Skeletal muscle cell (primary cell): ENCODE measurements at places on chromosomes 3 and 15.

- no peak for DNase-seq
Measured at GRCh38 chr15:90931575-90931827, 848 bp downstream of the HDDC3 start.

GRCh38 chr3:11613319-11613718 lies 30.4 kb downstream of the VGLL4 start:
- no peak for DNase-seq

DNA sequence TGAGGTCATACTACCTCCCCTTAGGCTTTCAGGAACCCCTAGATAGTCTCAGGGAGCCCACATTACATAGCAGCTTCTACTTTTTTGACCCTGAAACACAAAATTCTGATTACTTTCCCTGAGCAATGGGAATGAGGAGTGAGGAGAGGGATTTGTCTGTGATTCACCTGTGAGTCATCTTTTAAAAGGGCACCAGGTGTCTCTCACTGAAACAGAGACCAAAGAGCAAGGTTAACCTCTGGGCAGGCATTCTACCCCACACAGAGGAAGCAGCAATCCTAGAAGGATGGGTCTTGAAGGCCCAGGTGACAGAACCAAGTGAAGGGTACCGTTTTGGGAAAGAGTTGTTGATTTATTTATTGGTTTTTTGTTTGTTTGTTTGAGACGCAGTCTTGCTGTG lies 31.1 kb upstream of the UBE2E2 start:
- DNase-seq = no peak

DNA sequence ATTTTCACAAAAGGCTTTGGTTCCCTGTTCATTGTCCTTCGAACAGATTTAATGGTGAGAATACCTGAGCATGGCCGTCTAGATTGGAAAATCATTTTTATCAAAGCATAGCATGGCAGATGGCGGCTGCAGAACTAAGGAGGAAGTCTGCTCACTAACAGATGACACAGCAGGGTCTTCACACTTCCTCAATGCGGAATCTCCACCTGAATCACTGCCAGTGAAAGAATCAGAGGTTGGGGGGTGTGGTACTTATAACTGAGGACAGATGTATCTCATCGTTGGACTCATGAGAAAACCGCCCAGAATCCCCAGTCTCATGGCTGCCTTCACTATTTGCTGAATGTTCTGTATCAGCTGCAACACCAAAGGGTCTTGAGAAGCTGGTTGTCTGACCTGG lies 31.6 kb upstream of the PYGO1 start:
- DNase-seq = no peak

DNA sequence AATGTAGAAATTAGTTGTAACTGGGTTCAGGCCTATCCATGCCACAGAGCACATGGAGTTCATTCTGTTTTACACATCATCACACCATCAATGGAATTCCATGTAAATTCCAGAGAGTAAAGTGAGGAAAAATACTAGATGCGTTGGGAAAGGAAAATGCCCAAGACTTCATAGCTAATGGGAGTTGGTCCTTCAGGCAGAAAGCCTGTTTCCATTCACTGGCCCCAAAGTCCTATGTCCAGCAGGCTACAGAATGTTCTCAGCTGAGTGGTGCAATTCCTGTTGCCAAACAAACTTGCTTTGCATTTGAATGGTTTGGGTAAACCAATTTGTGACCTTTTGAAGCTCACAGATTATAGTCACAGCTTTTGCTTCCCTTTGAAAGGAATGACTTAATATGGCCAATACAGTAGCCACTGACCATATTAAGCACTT lies 164.6 kb upstream of the PFN2 start:
- DNase-seq = peak; percentile 69

DNA sequence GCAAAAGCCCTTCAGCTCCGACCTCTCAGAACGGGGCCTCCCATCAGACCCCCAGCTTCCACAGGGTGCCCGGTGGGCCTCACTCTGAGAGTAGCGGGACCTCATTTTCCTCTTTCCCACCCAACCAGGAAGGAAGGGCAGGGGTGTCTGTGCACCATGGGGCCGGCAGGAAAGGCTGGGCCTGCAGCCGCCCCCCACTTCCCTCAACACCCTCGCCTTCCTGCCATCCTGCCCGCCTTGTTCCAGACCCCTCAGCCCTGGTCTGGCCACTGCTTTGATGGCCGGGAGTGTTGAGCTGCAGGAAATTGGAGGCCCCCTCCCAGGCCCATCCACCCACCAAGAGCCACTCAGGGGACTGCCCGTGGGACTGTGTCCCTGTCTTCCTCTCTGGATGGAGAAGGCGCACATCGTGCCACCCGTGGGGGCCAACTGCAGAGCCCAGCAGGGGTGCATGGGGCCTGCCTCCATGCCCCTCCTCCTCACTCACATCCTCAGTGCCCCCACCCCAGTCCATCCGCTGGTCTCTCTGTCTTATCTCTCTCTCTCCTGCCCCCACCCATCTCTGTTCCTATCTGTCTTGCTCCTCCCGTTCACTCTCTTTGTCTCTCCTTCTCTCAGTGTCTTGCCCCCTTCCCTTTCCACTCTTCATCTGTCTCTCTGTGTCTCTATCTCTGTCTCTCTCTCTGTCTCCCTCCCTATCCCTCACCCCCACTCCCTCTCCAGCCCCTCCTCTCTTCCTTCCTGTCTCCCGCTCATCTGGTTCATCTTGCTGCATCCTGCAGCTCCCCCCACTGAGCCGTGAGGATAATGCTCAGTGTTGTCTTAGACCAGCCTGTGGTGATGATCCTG lies 1.8 kb upstream of the PLXND1 start:
- no peak for DNase-seq

- no peak for DNase-seq
Measured at GRCh38 chr3:151787626-151788025, 26.3 kb upstream of the AADAC start.

DNA sequence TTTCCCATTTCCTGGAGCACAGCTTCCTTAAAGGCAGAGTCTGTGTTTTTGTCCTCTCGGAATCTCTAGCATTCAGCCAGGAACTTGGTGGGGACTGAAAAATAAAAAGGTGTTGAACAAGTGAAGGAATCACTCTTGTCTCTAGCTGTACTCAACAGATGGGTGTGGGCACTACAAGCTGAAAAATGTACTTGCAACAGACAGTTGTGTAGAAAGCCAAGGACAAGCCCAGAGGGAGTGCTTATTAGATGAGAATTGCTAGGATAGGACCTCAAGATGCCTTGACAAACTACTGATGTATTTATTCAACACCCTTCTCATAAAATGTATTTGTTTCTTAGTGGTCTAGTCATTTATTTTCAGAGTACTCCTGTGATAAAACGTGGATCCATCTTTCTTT lies 95.1 kb downstream of the CHCHD6 start:
- DNase-seq = no peak

DNA sequence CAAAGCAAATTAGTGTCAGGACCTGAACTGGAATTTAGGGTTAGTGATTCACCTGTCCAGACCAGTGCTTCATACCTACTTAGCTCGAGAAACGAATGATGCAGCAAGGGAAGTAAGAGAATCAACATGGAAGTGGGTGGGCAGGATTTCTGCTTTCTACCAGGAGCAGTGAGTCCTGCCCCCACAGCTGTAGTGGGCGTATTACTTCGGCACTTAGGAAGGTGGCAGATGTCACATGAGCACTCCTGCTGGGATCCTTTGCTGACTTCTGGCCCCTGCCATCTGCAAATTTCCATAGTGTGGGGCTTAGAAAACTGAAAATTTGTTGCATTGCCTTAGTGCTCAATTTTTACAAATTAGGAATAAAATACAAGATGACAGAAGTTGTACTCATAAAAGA lies 31.2 kb downstream of the RYR3 start:
- no peak for DNase-seq

DNA sequence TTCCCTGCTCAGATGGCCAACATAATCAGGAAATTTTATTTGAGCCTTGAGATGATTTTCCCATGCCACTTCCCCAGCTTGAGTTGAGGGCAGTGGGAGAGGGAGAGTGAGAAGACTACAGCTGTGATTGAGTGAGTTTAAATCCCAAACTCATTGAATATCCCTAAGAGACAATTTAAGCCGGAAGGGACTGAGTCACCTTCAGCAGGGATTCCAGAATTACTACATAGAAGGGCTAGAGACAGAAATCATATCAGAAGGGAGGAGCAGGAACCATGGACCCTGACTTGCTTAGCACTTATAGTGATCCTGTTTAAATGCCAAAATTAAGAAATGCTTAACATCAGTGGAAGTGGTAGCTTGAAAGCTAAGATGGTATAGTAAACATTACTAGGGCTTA lies 312.2 kb upstream of the SLCO3A1 start:
- DNase-seq = no peak

DNA sequence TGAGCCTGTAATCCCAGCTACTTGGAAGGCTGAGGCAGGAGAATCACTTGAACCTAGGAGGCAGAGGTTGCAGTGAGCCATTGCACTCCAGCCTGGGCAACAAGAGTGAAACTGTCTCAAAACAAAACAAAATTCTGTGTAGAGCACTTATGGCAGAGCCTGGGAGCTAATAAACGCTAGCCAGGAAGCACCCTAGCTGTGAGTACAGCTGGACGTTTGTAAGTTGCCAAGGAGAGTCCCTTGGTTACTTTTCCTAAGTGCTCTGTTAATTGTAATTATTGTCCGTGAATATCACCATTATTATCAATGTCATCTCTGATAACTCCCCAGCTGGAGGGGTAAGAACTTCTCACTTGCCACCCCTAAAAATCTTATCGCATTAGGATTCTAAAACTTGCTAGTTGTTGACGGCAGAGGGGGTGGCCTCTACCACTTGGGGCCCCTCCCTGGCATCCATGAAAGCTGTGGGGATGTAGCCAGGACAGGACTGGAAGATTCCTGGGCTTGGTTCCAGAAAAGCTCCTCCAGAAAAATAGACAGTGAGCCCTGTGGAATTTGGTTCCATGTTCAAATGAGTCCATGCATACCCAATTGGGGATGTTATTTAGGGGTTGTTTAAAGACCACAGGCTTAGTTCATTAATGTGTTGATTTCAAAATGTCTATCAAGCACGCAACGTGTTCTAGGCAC lies 9.9 kb upstream of the KLHL25 start:
- no peak for DNase-seq

- DNase-seq = no peak
Measured at GRCh38 chr3:161025911-161026310, 79.2 kb downstream of the B3GALNT1 start.

DNA sequence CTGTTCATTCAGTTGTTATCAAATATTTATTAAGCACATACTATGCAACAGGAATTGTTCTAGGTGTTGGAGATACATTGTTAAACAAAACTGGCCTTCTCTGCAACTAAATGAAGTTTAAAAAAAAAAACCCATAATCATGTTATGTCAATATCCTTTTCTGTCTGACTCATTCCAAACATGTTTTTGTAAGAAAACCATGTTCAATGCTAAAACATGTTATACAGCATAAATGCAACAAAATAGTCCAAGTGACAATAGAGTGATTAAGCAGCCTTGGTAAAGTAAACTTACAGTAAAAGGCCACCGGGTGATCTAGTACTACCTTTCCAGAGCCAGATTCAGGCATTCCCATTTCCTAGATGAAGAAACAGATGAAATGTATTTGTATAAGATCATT lies 278.0 kb upstream of the NECTIN3 start:
- no peak for DNase-seq

DNA sequence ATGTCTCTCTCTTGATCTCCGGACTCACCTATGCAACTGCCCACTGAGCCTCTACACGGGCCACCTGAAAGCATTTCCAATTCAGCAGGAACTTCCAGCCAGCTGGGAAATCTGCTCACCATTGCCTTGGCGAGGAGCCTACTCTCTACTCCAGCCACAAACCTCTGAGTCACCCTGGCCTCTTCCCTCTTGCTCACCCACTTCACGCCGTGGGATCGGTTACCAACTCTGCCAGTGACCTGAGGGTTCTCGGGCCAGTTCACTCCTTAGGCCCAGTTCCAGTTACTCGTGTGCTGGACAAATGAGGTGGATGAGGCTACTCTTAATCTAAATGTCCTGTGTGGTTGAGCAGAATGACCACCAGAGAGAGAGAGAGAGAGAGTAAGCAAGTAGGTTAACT lies 70.1 kb downstream of the CEMIP start:
- DNase-seq = peak; percentile 54

DNA sequence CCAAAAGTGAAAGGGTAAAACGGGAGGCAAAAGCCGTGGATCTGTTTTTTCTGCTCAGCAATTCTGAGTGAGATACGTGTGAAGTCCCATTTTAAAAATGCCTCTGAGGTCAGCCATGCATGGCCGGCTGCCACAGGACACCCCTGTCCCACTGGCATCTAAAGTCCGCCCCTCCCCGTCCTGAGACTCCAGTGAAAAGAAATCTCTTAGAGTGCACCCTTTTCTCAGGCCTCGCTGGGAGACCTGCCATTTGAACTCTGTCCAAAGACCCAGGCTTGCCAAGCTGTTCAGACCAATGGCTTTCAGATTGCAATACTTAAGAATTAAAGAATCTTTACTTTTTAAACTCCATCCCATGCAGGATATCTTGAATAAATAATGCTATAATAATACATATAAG lies 61.0 kb upstream of the SLC24A5 start:
- DNase-seq = no peak

- DNase-seq = no peak
Measured at GRCh38 chr3:156334841-156335545, 214.6 kb downstream of the KCNAB1 start.

- peak; percentile 98 for DNase-seq
Measured at GRCh38 chr15:44426975-44427755, at the start of gene CTDSPL2. Gene CTDSPL2, plus strand, starts transcription at chr15:44427629. Its CDS starts 31,386 bp downstream, at chr15:44459015.

GRCh38 chr15:98221144-98221543 lies 260.6 kb downstream of the ARRDC4 start:
- DNase-seq = no peak

- no peak for DNase-seq
Measured at GRCh38 chr3:67421912-67422311, 232.5 kb downstream of the SUCLG2 start.

DNA sequence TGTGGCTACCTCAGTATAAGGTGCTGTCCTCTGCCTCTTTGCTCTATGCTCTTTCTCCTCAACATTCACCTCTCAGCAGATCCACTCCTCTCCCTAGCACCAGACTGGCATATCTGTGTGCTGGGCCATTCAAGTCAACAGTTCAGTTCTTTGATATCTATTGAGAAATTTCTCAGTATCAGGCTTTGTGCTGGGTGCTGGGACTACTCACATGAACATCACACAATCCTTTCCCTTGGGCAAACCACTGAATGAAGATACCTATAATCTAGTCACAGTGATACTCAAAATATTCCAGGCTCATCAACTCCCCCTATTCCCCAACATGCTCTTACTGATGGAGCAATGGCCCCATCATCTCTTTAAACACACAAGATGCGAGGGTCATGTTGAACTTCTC lies 120.8 kb downstream of the RPL22L1 start:
- no peak for DNase-seq

GRCh38 chr3:8421267-8421666 lies 80.4 kb upstream of the LMCD1 start:
- DNase-seq = no peak

- DNase-seq = no peak
Measured at GRCh38 chr3:53075743-53076140, 29.9 kb upstream of the SFMBT1 start.

GRCh38 chr3:30496066-30496966 lies 110.1 kb upstream of the TGFBR2 start:
- peak; percentile 67 for DNase-seq

GRCh38 chr15:67130673-67131601 lies 65.5 kb downstream of the SMAD3 start:
- DNase-seq = peak; percentile 87
